Skeletal muscle tissue (tissue), 5 donors: ENCODE measurements at places on chromosomes 16 and 17. TPM values are rescaled to one million over a fixed set of nuclear protein-coding genes. Genes with fewer than 3 reads are reported as not detected.

Gene SPAG5
- total RNA-seq: 5.7 TPM

Gene CCNF
- 6.8 TPM for total RNA-seq

Gene CXCL16
- total RNA-seq: 1.6 TPM

Gene TVP23A
- total RNA-seq: 2.6 TPM

Gene ZNF668
- total RNA-seq: 5.7 TPM

Gene SLC13A2
- total RNA-seq: not detected

Gene CALB2
- 1.0 TPM for total RNA-seq

Gene NFE2L1
- total RNA-seq: 93.4 TPM

Gene PCGF2
- 3.1 TPM for total RNA-seq
